Common myeloid progenitor, CD34-positive (primary cell): ENCODE measurements at places on chromosomes 1 and 21.

DNA sequence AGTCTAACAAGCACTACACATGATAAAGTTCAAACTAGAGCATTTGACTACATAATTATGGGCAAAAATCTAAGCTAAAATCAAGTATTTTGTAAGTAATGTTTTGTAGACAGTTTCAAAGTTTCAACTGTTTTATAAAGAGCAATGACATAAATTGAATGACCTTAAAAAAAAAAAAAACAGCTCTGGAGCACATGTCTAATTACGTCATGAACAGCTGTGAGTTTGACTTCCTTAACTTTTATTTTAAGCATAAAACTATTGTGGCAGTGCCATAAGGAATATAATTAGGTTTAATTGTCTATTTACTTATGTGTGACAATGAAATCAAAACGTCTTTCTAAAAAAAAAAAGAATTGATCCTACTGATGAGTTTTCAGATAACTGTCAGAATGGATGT is 272.5 kb upstream of the LRRC7 start:
- peak; percentile 11 for DNase-seq

GRCh38 chr1:60255565-60255964 is 182.0 kb upstream of the C1orf87 start:
- no peak for DNase-seq

DNA sequence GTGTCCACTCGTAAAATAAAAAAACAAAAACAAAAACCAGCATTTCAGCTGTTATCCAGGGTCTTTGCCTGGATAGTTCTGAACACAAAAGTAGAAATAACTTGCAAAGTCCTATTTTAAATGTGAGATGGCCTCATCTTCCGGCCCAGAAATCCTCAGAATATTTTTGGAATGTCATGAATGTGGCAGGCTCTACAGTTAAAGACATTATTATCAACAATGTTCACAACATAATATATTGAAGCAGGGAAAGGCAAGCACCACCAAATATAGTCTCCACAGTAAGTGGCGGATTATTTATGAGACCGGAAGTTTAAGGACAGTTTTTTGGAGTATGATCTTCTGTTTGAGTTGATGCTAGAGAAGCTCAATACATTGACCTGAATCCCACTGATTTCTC is 1.2 kb upstream of the C1orf198 start:
- DNase-seq: no peak

GRCh38 chr1:6424000-6424565 is 493 bp upstream of the ESPN start:
- no peak for DNase-seq

DNA sequence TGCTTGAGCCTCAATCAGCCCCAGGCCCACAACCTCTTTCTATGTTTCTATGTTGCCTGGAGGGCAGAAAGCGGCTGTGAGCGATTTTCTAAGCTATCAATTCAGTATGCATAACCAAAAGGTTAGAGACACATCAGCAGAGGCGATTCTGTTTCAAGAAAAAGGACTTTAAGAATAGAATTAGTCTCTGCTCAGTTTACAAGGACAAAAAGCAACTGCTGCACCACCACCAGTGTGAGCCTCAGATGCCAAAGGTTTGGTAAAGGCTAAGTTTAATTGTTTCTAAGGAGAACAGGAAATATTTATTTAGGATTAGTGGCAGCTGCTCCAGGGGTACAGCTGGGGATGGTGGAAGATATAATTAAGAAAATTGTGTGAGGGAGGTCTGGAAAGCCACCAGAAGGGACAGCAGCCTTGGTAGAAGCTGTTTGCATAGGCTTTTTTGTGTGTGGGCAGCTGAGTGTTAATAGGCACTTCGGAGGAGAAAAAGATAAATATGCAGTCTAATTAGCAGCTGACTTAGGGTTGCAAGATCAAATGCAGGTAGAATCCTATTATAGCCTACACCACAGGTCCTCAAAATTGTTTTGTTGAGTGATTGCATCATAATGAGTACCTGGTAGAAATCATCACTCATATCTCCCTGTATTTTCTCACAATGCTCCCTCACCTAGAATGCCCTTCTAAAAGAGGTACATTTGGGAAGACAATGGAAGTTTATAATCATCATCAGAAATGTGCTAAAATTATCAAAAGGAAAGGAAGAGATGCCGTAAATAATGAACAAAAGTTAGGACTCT is 35.8 kb downstream of the ZC3H11B start:
- no peak for DNase-seq

- DNase-seq: no peak
These were observed 19.5 kb upstream of the SH2D2A start for GRCh38 chr1:156836041-156836654.

GRCh38 chr1:71986160-71986559 is 296.2 kb downstream of the NEGR1 start:
- DNase-seq: no peak

GRCh38 chr1:20538760-20539551 is 13.4 kb upstream of the FAM43B start:
- no peak for DNase-seq

GRCh38 chr1:31409946-31410858 is 2.8 kb upstream of the SERINC2 start:
- no peak for DNase-seq

GRCh38 chr1:29991025-29991424 is 732.4 kb downstream of the MATN1 start:
- DNase-seq: no peak

- DNase-seq: no peak
These were observed 3.7 kb downstream of the RNF19B start for GRCh38 chr1:32960819-32961355.

- DNase-seq: no peak
These were observed 20.6 kb downstream of the STUM start for GRCh38 chr1:226568975-226569741.

- no peak for DNase-seq
These were observed 22.1 kb downstream of the ARHGEF10L start for GRCh38 chr1:17561561-17561985.

DNA sequence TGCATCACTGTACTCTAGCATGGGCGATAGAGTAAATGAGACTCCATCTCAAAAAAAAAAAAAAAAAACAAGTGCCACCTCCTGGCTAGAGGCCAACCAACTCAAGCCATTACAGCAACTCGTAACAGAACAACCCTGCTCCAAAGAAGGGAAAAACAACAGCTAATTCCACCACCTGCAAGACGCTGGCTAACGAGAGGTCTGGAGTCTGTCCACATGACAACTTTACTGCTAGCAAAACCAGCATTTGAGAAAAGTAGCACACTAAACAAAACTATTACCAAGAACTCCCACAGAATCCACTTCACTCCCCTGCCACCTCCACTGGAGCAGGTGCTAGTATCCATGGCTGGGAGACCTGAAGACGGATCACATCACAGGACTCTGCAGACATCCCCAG is 24.1 kb upstream of the EGLN1 start:
- no peak for DNase-seq
